ENCODE measurements at places on chromosomes 2 and 18.

- no peak for DNase-seq
Observed at GRCh38 chr2:195513119-195513518, 143.9 kb upstream of the SLC39A10 start.

- no peak for DNase-seq
Observed at GRCh38 chr18:6866552-6867085, 137.1 kb downstream of the ARHGAP28 start.

DNA sequence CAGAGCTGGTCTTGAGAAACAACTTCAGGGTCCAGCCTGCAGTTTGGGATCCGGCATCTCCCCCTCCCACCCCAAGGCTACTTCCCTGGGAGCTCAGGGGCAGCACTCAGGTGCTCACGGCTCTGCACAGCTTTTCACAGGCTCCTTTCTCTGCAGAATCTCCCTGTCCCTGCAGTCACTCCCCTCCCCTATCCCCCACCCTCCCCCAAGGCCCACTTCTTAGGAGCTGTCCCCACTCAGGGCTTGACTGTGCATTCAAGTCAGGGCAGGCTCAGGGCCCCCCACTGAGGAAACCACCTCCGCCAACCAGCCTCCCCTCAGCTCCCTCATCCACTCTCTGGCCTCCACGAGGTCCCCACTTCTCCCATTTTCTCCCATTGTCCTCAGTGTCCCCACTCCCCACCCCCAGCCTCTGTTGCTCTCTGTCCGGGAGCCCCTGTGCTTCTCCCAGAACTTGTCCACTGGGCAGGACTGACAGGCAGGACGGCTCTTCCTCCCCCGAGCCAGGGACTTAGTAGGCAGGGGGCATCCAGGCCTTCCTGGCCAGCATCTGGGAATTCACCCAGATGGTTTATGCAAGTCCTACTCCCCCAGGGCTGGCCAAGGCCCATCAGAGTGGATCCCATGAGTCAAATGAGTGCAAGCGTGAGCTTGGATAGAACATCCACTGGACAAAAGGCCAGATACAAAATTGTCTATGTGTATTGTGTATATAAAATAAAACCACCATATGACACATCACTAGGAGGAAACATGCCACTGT, 7.6 kb downstream of the NMUR1 start:
- DNase-seq = no peak

DNA sequence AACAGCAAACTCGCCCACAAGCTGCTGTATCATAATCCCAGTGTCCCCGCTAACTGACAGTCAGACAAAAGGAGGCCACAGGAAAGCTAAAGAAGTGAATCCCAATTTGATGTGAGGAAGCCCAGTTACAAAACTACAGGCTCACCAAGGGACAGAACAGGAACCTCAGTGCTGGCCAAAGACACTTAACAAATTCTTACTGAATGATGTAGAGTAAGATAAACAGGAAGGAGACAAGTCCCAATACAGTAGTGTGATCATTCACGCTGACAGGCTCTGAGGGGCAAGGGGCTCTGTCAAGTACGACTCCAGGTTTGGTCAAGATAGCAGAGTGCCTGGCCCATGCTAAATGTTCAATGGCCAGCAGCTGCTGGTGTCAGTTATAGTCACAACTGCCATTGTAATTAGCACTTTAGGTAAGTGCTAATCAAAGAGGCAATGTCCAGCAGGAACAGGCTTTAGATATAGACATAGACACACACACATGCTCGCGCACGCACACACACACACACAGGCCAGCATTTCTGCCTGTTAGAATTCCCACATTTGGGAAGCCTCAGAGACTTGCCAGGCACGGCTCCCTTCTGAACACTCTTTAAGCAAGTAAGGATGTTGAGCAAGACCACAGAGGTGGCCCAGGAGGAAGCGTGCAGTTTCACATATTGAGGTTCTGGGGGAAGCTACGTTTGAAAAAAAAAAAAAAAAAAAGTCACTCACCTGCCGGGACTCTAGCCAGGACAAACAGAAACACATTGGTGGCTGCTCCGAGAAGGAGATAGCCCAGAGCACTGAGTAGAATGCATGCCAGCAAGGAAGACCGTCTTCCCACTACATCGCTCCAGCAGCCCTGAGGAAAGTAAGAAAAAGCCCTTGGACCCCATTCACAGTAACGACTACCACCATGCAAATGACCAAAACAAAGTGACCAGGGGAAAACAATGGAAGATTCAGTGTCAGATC, 35.4 kb upstream of the TMEM182 start:
- DNase-seq = no peak

DNA sequence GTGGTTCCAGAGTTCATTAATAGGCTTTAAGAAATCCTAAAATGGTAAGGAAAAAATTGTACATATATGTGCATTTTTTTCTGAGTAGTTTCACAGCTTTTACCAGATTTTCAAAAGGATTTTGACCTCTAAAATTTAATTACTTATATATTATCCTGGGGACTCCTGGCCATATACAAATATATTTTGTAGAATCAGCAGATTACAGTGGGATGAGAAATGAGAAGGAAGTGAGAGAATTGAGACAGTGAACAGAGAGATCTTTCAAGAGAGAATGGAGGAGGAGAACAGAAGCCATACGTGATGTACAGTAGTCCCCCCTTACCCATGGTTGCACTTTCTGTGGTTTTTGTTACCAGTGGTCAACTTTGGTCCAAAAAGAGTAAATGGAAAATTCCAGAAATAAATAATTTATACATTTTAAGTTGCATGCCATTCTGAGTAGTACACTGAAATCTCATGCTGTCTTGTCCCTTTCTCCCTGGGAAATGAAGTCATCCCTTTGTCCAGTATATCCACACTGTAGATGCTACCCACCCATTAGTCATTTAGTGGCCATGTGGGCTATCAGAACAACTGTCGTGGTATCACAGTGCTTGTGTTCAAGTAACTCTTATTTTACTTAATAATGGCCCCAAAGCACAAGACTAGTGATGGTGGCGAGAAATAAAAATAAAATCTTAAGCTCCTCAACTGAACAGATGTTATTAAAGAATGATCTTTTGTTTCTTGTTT, 130.4 kb upstream of the MYO3B start:
- DNase-seq = no peak

- DNase-seq = no peak
Observed at GRCh38 chr2:128724972-128725371, 406.3 kb upstream of the HS6ST1 start.

- no peak for DNase-seq
Observed at GRCh38 chr2:206217743-206218142, 56.7 kb upstream of the ZDBF2 start.

DNA sequence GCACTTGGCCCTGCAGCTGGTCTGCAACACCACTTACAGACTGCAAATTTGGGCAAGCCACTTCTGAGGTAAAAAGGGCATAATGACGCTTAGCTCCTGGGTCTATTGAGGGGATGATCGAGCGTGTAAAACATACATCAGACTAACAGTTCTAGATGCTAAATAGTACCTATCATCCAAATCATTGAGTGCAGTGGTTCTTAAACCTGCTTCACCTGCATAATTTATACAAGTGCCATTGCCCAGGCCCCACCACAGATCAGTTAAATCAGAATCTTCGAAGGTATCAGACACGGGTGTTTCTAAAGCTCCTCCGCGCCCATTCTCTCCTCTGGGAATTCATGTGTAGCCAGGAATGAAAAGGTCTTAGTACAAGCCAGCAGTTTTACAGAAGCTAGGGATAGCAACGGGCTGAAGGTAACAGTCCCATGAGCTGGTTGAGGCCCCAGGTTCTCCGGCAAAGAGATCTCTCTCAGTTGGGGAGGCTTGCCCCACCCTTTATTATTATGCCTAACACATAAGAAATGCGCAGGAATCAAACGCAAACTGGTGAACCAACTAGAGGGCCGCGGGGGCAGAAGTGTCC, 737 bp upstream of the RNF181 start:
- DNase-seq = no peak

DNA sequence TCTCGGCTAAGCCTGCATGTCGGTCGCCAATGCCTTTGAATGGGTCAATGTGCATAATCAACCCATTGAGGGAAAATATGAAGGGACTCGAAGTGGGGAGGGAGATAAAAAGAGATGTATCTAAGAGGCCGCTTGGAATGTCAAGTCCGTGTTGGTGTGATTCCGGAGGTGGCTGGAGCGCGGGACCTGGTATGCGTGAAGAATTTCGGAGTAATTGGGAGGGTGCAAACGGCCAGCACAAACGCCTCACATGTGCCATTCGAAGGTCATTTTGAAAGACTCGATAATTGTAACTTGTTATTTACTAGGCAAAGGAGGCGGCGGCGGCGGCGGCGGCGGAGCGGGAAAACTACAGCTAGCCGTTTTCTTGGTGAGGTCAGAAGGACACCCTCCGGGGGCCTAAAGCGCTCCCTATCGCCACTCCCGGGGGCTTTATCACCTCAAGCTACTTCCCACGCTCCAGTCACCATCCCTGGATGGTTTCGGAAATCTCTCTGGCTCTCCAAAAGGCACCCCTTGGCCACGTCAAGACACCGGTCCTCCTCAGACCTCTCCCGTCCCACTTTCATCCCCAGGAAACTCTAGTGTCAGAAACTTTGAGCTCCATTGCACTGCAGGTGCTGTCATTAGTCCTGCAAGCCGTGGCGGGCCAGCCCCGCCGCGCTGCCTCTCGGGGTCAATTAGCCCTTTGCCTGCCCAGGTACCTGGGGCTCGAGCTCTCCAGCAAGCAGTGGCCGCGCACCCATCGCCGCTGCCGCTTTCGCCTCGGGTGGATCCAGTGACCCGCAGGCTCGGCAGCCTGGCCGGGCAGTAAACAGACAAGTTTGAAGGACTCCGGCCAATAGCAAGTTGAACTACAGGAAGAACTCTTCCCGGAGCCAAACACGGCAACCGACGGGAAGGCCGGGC, 1.5 kb downstream of the ERBB4 start:
- no peak for DNase-seq

DNA sequence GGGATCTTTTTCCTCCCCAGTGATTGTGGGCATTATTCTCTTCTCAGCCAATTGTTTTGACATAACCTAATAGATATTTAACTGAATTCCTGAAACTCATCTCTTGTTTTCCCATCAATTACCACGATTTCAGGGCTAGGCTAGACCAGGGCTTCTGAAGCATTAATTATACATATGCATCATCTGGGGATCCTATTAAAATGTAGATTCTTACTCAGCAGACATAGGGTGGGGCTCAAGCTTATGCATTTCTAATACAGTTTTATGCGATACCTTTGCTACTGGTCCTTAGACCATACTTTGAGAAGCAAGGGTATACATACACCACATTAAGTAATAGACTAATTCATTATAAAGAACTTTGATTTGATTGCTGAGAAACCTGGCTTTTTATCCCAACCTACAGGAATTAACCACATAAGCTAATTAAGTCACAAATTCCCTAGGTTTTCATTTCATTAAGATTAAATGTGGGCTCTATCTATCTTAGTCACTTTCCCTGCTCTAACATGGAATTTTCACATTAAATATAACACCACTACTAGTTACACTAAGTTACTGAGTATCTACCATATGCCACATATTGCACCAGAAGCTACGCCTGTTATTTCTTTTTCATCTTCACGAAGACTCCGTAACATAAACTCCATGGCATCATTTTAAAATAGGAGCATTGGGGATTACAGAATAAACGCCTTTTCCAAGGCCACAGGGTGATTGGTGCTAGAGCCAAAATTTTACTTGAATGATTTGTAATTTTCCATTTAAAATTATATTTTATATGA, 417.5 kb downstream of the DPP10 start:
- no peak for DNase-seq

DNA sequence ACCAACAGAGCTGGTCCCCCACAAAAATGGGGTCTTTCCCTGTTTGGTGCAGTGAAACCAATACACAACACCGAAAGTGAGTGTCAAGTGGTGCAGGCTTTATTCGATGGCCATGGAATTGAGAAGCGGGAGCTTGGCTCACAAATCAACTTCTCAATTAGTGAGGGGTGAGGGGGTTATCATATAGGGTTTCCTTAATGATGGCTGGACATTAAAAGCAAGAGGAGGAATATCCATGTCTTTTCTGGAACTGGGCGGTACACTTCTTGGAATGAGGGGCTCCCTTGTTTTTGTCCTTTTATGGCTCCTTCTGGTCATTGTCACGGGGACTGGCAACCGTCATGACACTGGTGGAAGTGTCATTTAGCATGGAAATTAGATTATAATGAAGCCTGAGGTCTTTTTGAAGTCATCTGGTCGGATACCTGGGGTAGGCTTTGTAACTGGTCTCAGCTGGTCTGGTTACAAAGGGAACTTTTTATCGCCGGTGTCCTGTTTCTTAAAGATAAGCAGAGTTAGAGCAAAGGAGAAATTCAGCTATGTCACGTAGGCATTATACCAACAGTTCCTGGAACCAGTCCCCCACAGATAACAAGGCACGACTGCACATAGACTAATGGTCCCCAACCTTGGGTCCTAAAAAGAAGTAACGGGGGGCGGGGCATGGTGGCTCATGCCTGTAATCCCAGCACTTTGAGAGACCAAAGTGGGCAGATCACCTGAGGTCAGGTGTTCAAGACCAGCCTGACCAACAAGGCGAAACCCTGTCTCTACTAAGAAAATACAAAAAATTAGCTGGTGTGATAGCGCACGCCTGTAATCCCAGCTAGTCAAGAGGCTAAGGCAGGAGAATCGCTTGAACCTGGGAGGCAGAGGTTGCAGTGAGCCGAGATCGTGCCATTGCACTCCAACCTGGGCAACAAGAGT, 93.5 kb upstream of the NDUFV2 start:
- no peak for DNase-seq

DNA sequence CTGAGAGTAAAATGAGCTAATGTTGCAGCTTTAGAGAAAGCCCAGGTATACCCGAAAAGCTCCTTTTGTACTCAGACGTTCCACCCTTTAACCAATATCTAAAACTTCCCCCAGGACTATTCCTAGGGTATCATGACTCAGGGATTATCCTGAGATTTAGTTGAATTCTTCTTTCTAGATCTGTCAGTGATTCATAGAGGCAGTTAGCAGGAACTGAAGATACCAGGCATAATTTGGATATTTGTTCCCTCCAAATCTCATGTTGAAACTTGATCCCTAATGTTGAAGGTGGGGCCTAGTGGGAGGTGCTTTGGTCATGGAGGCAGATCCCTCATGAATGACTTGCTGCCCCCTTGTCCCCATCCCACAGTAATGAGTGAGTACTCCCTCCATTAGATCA, 161.2 kb upstream of the LRP1B start:
- no peak for DNase-seq

DNA sequence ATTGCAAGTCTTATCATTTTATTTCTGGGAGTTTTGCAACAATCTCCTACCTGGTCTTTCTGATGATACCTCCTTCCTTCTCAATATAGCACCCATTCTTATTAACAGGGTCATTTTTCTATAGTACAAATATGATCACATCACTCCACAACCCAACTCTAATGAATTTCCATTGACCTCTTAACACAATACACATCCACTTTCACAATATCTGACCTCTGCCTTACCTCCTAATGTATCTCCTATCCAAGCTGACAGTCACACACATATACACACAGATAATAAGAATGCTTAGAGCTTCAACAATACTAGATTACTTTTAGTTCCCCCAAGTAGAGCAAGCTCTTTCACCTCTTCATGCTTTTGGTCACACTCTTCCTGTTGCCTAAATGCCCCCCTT, 40.9 kb downstream of the EVA1A start:
- DNase-seq = no peak

- DNase-seq = no peak
Observed at GRCh38 chr2:72116081-72116533, 31.6 kb downstream of the CYP26B1 start.

- no peak for DNase-seq
Observed at GRCh38 chr18:77206676-77207374, 42.8 kb upstream of the GALR1 start.
